ENCODE measurements at places on chromosomes 7 and 10. TPM values are rescaled to one million over a fixed set of nuclear protein-coding genes. Genes with fewer than 3 reads are reported as not detected.

SPDYE11 gene
- total RNA-seq, result not detected

TMEM26 gene
- total RNA-seq, result not detected

LSM8 gene
- 40.5 TPM for total RNA-seq

RNLS gene
- total RNA-seq, result 2.7 TPM

AKR1C8 gene
- total RNA-seq, result not detected

PNLIPRP3 gene
- not detected for total RNA-seq

MINDY3 gene
- total RNA-seq, result 27.5 TPM

PILRA gene
- not detected for total RNA-seq

VENTX gene
- total RNA-seq, result not detected

LIPK gene
- not detected for total RNA-seq

DEPP1 gene
- total RNA-seq, result 174 TPM

ZEB1 gene
- 136 TPM for total RNA-seq

UCN3 gene
- not detected for total RNA-seq

MACC1 gene
- under 0.01 TPM for total RNA-seq

AFAP1L2 gene
- total RNA-seq, result 27.7 TPM

EEF1AKMT2 gene
- 20.9 TPM for total RNA-seq

GTF2IRD2 gene
- 4.8 TPM for total RNA-seq

SEMA3E gene
- total RNA-seq, result 0.37 TPM

ARL5B gene
- 23.0 TPM for total RNA-seq

LRRC4 gene
- total RNA-seq, result 1.0 TPM

LRRN3 gene
- 0.05 TPM for total RNA-seq

HOXA13 gene
- total RNA-seq, result under 0.01 TPM

SVOPL gene
- total RNA-seq, result not detected

PAPOLB gene
- total RNA-seq, result 0.23 TPM

DIP2C gene
- total RNA-seq, result 8.1 TPM

All from dermis blood vessel endothelial cell (primary cell).